ENCODE measurements at places on chromosomes 5 and 9.

GRCh38 chr5:149284501-149284900, 12.8 kb downstream of the AFAP1L1 start:
- DNase-seq: peak; percentile 63

DNA sequence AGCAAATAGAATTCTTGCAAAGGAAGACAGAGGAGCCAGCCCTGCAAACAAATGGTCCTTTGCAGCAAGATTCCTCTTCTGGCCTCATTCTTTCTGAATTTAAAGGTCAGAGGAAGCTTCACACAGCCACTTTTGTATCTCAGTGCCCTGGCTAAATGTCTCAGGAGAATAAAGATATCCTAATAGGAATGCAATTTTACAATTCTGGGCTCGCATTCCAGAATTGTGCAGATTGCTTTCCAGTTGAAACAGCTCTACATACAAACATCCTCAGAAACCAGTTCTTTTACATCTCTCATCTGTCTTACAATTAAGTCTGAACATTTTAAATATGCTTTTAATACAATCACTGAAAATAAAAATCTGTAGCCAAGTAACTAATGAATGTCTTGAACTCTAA, 14.6 kb upstream of the ACOT12 start:
- DNase-seq: no peak

GRCh38 chr9:133238272-133238850, 29.3 kb upstream of the OBP2B start:
- peak; percentile 48 for DNase-seq

DNA sequence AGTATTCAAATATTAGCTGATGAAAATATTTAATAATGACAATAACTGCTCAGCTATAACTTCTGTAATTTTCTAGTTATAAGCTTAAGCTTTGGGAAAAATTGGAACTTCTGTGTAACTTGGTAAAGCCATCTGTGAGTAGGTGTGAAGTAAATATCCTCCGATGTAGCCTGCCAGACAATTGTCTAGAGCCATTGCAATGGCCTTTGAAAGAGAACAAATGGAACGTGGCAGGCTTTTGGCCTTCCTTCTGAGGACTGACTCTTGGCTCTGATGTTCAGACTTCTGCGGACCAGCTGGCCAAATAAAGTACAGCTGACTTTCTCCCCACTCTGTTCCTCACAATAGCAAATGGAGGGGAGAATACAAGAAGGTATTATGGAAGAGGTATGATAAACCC, 203.4 kb upstream of the NMUR2 start:
- no peak for DNase-seq

DNA sequence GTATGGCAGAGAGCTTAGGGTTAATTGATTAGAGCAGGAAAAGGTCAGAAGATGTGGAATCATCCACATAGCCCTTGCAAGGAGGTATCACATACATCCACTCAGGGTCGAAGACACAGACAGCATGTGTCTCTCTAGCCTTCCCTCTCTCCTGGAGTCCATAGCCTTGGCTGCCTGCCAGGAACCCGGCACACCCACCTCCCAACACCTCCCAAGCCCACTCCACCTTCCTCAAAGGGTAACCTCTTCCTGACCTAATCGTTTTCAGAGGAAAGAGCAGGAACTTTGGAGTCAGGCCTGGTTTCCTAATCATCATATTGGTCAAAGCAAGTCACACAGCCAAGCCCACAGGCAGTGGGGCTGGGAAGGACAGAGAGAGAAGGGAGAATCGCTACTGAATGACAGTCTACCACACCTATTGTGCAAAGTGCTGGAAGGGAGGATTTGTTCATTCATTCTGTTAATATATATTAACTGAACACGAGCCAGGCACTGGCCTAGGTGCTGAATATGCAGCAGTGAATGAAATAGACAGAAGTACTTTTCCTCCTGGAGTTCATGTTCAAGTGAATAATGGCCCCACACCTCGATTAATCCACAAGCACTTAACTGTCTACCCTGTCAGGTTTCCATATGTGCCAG, 107.8 kb downstream of the KCNIP1 start:
- peak; percentile 34 for DNase-seq

DNA sequence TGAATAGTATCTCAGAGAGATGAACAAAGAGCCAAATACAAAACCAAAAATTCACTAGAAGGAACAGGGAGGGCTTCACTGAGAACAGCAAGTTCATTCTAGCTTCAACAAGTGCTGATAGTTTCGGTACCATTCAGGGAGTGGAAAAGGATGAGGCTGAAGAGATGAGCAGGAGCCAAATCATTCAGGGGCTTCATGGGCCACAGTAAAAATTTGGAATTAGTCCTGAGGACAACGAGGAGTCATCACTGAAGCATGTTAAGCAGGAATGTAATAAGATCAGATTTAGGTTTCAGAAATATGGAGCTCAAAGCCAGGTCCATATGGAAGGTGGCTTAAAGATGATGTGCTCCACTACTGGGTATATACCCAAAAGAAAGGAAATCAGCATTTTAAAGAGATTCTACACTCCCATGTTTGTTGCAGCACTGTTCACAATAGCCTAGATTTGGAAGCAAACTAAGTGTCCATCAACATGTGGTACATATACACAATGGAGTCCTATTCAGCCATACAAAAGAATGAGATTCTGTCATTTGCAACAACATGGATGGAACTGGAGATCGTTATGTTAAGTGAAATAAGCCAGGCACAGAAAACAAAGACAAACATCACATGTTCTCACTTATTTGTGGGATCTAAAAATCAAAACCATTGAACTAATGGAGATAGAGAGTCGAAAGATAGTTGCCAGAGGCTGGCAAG, 36.2 kb downstream of the SPOCK1 start:
- DNase-seq: no peak
